ENCODE measurements at places on chromosomes 3 and 15.

DNA sequence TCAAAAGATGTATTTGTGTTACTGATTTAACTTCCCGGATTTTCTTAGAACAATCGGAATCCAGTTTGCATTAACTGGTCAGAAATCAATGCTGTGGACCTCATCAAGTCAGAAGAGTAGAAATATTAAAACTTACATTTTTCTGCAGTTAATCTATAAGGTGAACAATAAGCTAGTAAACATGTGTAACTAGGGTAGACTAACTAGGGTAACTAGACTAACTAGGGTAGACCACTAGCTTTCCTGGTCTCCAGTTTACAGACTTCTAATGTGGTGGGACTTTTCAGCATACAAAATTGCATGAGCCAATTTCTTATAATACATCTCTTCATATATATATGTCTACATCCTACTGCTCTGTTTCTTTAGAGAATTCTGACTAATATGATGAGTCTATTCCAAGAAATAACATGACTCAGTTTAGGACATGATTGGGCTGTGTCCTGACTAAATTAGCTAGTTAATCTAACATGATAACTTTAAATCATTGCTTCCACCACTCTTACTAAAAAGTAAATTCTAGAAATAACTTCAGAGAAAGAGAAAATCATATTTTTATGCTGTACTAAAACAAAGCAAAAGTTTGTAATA lies 5.3 kb downstream of the PLSCR2 start:
- no peak for DNase-seq

- no peak for DNase-seq
Observed at GRCh38 chr15:31459400-31459748, 132.7 kb downstream of the KLF13 start.

DNA sequence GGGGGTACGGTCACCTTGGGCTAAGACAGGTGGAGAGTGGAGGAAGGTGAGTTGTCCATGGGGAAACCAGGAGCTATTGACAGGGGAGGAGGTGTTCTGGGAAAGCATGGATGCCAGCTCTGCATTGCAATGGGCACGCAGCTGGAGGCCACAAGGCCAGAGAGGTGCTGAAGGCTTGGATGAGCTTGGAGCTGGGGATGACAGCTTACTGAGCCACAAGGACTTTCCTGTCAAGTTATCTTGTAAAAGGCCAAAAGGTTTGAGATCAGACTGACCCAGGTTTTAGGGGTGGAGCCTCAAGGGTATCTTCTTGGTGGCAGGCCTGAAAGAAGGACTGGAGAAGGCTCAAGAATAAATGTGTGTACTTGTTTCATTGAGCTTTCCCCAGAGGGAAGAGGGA lies 115.2 kb downstream of the ASB7 start:
- no peak for DNase-seq

DNA sequence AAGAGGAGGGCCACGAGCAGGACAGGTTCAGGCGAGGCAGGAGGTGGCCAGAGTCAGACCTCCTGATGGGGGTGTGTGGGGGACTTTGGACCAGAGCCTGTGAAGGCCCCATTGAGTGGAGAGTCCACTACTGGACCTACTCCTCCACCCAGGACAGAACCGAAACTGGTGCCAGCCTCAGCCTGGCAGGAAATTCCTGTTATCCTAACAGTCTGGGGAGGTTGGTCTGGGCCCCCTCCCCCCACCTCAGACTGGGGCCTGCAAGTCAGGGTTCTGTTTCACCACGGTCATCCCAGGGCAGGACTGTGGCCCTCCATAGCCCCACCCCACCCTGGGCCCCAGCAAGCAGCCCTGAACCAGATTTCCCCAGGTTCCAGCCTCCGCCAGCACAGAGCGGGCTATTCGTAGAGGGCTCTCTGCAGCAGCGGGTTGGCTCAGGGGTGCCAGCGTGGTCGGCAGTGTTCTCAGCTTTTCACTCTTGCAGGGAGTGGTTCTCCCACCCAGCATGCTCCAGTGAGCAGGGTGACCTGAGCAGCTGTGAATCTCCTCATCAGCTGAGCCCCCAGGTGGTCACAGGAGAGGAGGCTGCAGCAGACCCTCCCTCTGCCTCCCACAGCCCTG lies 217.3 kb downstream of the TBC1D2B start:
- DNase-seq = no peak

DNA sequence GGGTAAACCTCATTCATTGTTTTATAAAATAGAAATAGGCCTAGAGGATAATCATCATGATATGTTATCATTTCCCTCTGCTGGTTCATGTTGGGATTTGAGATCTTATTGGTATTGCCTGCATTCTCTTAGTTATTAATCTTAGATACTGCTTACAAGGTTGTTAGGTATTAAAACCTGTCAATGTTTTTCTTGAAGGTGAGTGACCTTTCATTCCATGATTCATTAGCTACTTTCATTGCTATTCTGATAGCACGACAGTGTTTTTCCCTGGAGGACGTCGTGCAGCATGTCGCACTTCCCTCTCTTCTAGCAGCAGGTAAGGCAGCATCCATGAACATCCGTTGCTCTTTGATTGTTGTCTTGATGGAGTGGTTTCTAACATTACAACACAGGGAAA lies 17.1 kb downstream of the P2RY12 start:
- DNase-seq = no peak

DNA sequence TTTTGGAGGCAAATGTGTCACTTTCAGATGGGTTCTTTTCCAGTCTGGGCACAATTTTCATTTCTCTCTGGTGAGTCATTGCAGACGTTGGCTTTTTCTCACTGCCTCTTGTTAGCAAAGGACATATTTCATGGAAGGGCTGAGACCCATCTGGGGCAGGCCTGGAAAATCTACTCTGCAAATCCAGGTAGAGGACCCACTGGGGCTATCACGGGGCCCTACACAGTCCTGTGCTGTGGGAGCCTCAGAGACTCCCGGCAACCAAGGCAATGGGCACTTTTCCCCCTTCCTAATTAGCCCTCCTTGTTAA lies 58.0 kb downstream of the HRH1 start:
- DNase-seq = no peak

DNA sequence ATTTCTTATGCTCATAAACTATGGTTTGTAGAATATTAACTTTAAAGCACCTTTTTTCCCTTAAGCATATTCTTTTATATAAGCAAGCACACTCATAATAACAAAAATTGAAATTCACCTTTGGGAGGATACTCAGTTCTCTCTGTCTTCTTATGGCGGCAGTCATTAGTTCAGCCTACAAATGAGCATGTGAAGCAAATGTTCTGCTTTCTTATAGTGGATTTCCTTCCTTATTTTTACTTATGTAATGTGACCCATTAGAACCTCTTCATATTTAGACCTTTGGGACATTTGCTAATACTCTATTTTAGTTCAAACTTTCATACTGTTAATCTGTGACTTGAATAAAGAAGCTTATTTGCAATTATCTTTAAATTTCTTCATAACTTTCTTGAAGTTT lies at the start of gene P2RY13:
Gene P2RY13 (minus strand): TSS at position 187 of the 400 bp plus-strand sequence. CDS start 21 bp downstream, at position 166.
- DNase-seq = no peak

DNA sequence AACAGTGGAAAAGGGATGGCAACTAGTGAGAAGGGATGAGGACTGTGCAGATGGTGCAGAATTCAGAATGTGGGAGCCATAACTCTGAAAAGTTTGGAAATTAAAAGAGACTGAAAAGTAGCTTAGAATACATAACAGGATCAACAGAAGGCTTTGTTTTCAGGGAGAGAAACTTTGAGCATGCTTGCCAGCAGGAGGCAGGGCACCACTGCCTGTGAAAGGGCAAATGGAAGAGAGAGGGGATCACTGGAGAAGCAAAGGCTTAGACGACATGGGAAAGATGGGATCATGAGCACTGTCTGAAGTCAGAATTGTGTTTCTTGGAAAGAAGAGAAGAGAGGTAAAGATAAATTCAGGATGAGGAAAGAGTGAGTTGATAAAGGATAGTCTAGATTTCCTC lies 99.6 kb downstream of the ABI3BP start:
- no peak for DNase-seq

DNA sequence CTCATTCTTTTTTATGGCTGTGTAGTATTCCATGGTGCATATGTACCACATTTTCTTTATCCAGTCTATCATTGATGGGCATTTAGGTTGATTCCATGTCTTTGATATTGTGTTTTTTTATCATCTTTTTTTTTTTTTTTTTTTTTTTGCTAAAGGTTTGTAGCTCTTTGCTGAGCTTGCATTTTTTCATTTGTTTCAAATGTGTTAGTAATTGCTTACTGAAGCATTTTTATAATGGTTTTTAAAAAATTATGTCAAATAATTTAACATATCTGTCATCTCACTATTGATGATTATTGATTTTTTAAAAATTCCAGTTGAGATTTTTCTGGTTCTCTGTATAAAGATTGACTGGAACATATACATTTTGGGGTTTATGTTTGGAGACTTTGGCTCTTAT lies 934.6 kb downstream of the TUSC7 start:
- no peak for DNase-seq

DNA sequence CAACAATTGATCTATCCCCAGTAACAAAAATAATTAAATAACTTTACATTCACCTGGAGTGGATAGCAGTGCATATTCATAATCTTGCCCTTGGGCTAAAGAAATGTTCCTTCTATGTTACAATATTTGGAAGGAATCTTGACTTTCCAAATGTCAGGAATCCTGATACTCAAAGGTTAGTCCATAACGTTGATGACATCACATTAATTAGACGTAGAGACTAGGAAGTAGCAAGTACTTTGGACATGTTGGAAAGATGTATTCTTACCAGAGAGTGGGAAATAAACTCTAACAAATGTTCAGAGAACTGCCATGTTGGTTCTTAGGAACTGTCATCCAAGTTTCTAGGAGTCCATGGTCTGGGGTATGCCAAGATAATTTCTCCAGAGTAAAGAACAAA lies 70.6 kb upstream of the SLC25A36 start:
- DNase-seq = no peak

DNA sequence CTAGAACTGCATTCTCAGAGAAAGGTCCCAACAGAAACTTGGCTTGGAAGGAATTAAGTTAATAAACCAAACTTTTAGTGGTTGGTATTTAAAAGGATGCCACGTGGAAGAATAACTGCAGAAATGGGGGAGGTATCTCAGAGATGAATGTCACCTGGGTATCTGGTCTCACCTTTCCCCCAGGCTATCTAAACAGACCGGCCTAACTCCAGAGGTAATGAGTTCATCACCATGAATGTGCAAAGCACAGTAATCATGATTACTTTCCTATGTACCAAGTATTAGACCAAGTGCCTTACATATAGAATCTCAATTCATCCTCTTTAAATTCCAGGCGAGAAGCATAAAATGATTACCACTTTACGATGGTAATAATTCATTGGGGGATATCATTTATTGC lies 80.8 kb downstream of the FBN1 start:
- no peak for DNase-seq

DNA sequence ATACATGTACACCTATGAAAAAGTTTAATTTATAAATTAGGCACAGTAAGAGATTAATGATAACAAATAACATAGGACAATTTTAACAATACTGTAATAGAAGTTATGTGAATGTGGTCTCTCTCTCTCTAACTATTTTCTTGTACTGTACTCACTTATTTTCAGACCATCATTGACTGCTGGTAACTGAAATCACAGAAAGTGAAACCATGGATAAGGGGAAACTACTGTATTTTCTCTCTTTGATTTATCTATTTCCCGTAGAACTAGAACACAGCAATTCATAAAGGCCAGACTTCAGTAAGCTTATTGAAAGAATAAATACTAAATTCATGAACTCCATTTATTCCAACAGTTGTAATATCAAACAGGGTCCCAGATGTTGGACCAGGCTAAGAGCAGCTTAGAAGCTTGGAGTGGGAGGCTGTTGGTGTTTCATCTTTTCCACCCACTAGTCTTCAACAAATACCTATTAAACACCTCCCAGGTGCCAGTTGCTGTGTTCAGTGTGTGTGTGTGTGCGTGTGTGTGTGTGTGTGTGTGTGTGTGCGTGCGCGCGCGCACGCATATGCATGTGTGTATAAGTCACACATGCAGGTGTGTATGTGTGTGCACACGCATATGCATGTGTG lies 235.4 kb downstream of the FOXP1 start:
- no peak for DNase-seq

- DNase-seq = no peak
Observed at GRCh38 chr3:171101982-171102641, 75.6 kb upstream of the SLC2A2 start.

GRCh38 chr15:62402687-62403086 lies 237.6 kb upstream of the C2CD4B start:
- DNase-seq = no peak

- no peak for DNase-seq
Observed at GRCh38 chr3:70580021-70580420, 267.6 kb upstream of the MDFIC2 start.

- no peak for DNase-seq
Observed at GRCh38 chr3:129629011-129629410, 22.5 kb upstream of the PLXND1 start.
